ENCODE measurements at places on chromosomes 1 and 21.
A peak's percentile ranks its signal among the peaks of the same experiment; 100 is the strongest.

DNA sequence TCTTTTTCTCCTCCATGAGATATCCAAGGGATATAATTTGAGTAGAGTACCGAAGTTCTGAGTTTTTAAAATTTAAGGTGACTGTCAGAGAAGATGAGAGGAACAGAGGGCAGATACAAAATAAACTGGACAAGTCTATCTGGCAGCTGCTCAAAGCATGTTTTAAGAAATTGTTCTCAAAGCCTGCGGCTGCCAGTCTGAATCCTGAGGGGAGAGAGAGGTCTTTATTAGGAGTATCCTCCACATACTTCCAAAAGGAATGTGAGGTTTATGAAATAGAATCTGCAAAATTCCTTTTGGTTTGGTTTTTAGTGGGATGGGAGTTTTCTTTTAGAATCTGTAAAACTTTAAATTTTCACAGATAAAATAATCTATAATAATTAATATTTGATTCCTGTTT is 41.3 kb downstream of the TTC13 start:
- ATAC-seq, result no peak

- peak; percentile 18 for ATAC-seq
Measured at GRCh38 chr21:44927587-44928461, 7.1 kb upstream of the ITGB2 start.

DNA sequence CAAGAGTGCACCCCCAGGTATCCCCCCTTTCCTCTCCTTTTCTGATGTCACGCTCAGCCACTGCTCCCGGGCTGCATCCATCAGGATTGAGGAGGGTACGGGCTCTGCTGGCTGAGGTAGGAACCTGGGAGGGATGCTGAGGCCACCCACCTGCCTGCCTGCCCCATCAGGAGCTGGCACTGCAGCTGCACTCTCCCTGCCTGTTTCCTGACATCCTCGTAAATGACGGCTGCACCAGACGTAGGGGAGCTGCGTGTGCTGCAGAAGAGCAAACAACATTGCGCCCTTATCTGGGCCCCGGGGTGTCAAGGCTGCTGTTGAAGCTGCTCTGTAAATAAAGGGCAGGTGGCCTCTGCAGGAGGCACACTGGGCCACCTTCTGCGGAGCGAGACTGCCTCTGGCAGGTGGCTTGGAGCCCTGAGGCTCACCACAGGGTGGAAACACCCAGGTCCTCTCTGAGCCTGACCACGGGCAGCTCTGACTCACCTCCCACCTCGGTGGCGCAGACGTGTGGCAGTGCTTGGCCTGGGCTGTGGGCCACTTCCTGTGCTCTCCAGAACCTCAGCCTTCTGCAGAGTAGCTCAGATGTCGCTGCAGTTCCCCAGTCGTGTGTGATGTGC is 30.9 kb downstream of the SNAP47 start:
- no peak for ATAC-seq

GRCh38 chr1:243213045-243213787 is 41.9 kb downstream of the CEP170 start:
- ATAC-seq, result peak; percentile 82

DNA sequence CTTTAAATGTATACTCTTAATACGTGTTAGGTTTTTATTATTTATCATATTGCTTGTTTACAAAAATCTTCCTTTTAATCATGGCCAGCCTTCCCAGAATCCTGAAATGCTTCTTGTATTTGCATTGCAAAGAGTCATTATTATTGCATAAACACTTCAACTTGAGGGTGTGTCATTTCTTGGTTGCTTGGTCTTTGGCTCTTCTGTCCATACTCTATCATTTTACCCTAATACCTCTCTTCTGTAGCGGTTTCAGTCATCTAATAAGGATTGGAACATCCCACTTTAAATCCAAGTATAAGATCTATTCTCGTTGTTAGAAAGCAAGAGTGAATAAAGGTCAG is 200.6 kb upstream of the CACYBP start:
- no peak for ATAC-seq

- ATAC-seq, result no peak
Measured at GRCh38 chr1:219359126-219359525, 185.4 kb downstream of the LYPLAL1 start.

GRCh38 chr1:205488074-205488723 is 16.3 kb upstream of the CDK18 start:
- peak; percentile 77 for ATAC-seq

DNA sequence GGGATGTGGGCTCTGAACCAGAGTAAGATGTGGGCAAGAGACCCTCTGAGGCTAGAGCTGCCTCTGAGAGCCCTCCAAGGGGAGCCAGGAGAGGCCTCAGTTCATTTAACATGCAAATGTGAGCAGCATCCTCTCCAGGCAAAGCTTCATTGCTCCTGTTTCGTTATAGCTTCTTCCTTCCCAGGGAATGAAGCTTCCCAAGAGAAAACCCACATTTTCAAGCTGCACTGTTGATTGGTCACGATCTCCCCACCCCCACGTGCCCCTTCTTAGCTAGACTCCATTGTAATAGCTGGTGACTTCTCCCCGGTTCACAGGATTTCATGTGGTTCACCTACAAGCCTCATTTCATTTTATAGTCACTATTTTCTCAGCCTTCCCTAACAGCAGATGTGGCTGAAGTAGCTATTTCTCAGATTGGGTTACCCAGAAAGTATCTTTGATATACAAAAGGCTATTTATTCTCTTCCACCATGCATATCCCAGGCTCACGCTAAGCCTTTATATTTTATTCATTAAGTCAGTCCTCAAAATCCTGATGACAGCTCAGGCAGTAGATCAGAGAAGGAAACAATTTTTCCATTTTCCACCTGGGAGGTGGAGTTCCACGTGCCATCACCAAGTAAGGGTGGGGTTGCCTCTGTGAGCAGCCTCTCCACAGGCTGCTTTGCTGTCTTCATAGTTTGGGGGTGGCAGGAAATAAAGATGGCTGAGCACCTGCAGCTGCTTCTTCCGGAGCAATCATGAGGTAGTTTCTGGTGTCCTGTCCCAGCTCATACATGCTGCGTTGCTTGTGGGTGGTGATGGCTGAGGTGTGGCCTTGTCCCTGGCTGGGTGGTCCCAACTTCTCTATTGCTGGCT is 178.3 kb upstream of the RAB4A start:
- peak; percentile 71 for ATAC-seq

DNA sequence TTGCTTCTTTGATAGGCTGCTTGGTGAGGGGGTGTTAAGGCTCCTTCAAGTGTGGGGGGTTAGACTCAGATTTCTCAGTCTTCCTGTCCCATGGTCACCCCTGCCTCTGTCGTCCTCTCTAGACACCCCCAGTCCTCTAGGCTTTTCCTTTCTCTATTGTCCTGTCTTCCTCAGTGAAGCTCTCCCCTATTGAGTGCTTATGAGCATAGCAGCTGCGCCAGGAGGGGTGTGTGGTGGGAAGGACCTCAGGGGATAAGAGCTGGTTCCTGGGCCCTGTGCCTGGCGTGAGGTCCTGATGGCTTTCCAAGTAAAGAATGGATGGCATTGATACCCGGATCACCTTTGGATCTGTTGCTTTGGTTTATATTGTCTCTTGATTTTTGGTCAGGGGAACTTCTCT is 69.1 kb downstream of the DIP2A start:
- no peak for ATAC-seq
